ENCODE measurements at places on chromosomes 6 and 20. TPM values are rescaled to one million over a fixed set of nuclear protein-coding genes. Genes with fewer than 3 reads are reported as not detected.
A peak's percentile ranks its signal among the peaks of the same experiment; 100 is the strongest.

DNA sequence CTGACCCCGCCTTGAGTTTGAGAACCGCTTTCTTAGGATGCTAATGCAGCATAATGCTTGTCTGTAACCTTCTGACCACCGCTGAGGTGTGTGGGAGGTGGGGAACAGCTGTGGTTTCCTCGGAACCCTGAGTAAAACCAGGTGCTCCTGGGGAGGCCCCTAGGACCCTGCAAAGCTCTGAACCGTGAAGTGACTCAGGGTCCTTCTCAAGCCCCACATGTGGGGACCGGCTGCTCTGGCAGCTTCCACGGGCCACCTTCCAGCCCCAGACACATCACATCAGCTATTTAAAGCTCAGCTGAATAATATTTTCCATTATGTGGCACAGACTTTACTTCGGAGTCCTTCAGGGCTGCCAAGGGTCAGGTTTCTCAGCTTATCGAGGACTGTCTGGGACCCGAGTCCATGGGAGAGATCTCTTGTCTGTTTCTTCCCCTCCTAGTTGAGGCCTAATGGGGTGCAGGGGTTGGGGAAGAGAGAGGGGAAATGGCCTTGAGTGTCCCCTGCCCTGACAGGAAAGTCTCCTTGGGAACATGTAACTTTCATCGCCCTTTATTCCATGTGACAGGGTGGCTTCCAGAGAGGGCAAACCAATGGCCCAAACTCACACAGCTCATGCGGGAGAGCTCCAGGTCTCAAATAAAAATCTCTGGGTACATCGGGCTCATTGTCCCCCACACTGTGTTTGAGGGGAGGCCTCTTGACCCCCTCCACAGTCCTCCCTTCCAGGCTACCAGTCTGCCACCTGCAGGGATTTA, 186.1 kb upstream of the SLC24A3 start:
- H3K4me3 ChIP-seq, result no peak overlapping the region
- DNase-seq, result no peak
- H3K27me3 ChIP-seq, result no peaks in the 10 kb centered on the region
- H3K4me1 ChIP-seq, result no peaks in the 10 kb centered on the region

DNA sequence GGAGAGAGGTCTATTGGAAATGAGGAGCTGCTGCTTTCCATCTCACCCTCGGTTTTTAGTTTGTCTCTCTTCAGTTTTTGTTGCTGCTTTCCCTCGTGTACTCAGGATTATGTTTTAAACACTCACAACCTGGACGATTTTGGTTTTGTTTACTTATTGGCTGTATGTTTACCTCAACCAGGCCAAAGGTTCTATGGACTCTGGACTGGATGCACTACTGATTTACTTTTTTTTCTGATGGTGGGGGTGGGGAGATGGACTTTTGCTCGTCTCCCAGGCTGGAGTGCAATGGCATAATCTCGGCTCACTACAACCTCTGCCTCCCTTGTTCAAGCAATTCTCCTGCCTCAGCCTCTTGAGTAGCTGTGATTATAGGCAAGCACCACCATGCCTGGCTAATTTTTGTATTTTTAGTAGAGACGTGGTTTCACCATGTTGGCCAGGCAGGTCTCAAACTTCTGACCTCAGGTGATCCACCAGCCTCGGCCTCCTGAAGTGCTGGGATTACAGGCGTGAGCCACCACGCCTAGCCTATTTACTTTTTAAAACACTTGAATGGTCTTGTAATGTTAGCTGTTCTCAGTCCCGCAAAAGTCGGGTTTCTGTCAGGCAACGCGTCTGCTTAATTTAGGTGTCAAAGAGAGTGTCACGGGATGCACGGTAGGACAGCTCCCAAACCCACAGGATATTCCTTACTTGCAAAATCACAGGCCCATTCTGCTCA, 148.2 kb upstream of the RIPOR2 start:
- no peaks in the 10 kb centered on the region for H3K4me1 ChIP-seq
- H3K4me3 ChIP-seq, result no peak overlapping the region
- H3K27me3 ChIP-seq, result no peaks in the 10 kb centered on the region
- DNase-seq, result no peak
- H3K27ac ChIP-seq, result no peak overlapping the region
- peaks cover 8% of the 10 kb centered on the region for H3K36me3 ChIP-seq

DNA sequence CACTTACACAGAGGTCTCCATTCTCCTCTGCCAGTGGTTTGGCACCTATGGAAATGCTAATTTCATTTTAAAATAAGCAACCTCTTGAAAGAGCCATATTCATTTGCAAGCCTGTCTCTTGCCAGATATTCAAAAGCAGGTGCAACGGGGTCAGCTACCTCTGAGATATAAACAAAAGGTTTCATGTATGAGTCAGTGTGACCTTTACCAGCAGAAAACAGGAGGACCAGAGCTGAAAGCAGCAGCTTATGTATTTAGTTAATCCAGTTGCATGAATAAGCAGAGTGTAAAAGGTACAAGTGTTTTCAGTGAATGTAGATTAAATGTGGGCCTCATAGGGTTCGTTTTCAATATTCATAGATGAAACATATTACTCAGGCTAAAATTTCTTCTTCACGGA, 56.0 kb downstream of the TENT5A start:
- H3K4me3 ChIP-seq, result no peak overlapping the region
- DNase-seq, result no peak
- no peaks in the 10 kb centered on the region for H3K27me3 ChIP-seq

DNA sequence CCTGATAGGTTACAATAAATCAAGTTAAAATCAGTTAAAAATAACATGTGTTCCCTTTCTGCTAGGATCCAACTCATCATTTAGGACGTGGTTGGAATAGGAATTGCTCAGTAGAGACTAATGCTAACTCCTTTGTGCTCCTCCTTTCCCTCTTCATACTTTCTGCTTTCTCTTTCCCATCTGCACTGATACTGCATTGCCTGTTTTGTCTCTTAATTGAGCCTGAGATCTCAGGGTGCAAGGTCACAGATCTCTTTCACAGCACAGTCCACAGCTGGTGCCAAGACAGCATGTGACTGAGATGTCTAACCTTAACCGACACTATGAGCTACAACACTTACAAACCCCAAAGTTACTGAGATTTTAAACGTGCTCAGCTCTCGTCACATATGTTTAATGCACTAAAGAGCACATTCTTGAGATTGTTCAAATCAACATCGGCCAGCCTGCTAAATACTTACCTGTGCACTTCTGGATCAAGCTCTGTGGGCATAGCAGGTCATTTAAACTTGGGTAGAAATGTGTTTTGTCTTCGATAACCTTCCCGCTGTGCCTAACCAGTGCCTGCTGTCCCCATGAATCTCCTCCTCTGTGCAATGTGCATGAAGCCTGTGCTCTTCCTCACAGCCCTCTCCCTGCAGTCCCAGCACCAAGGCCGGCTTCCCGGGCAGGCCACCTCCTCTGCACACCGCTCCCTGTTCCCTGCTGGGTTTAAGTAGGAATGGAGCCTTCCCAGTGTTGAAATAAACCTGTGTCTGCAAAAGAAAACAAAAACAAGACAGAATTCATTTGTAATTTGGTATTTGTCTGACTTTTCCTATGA, 39.6 kb upstream of the AFDN start:
- H3K36me3 ChIP-seq, result no peaks in the 10 kb centered on the region
- H3K4me3 ChIP-seq, result no peak overlapping the region
- no peak for DNase-seq
- H3K27me3 ChIP-seq, result no peaks in the 10 kb centered on the region

DNA sequence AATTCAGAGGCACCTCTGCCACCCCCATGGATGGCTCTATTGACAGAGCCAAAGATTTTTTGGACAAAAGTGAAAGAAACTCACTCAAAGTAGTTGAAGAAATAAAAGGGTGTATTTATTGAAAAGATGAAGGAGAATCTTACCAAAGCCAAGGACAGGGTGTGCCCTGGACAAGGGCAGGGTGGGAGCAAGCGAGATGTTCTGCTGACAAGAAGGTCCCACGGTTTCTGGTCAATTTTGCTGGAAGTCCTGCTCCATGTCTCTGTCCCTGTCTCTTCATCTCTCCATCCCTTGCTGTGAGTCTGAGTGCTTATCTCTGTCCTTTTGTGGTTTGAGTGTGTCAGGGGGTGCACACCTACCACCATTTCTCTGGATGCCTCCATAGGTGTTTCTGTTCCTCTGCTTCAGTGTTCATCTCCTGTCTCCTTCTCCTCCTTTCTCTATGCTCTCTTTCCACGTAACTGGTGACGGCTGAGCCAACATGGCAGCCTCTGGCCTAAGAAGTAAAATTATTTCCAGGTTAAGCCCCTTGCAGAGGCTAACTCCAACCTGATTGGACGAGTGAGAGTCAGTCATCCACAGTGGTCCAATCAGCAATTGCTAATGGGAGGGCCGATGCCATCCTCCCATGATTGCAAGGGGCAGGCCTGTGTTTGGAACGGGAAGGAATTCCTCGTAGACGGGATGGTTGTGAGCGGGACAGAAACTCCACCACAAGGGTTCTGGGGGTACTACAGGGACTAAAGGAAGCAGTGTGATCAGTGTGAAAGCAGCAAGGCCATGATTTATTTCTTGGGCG, 502.1 kb upstream of the CDH4 start:
- no peaks in the 10 kb centered on the region for H3K36me3 ChIP-seq
- no peaks in the 10 kb centered on the region for H3K27me3 ChIP-seq
- H3K27ac ChIP-seq, result no peak overlapping the region
- no peak overlapping the region for H3K4me3 ChIP-seq
- no peak for DNase-seq

DNA sequence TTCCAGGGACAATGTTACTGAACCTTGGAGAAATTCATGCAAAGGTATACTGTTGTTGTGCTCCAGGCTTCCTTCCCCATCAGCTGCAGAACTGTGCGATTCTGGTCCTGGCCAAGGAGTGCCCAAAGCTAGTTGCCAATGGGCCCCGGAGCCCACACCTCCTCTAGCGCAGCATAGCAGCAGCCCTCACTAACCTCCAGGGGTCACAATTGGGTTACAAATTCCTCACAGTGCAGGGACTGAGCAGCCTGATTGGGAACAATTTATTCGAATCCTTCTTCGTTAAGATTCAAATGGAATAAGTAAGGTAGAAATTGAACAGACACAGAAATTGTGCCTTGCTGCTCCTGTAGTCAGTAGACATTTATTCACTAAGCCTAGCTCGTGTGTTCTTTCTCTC, 284.9 kb downstream of the PRKN start:
- DNase-seq, result peak; percentile 5
- H3K27me3 ChIP-seq, result no peaks in the 10 kb centered on the region
- H3K4me1 ChIP-seq, result no peaks in the 10 kb centered on the region

- H3K4me3 ChIP-seq, result no peak overlapping the region
- H3K36me3 ChIP-seq, result no peaks in the 10 kb centered on the region
- H3K27ac ChIP-seq, result no peak overlapping the region
- peaks cover 6% of the 10 kb centered on the region for H3K4me1 ChIP-seq
- peak; percentile 72 for DNase-seq
- peaks cover 11% of the 10 kb centered on the region for H3K27me3 ChIP-seq
Measured at GRCh38 chr20:44747166-44748004, 1.7 kb downstream of the KCNK15 start.

GRCh38 chr20:427401-427800, 19.3 kb downstream of the RBCK1 start:
- no peaks in the 10 kb centered on the region for H3K27me3 ChIP-seq
- DNase-seq, result no peak
- no peak overlapping the region for H3K4me3 ChIP-seq
- H3K27ac ChIP-seq, result no peak overlapping the region
- no peaks in the 10 kb centered on the region for H3K4me1 ChIP-seq
- H3K36me3 ChIP-seq, result no peaks in the 10 kb centered on the region

- H3K4me3 ChIP-seq, result no peak overlapping the region
- no peaks in the 10 kb centered on the region for H3K27me3 ChIP-seq
- no peak for DNase-seq
- H3K36me3 ChIP-seq, result peaks cover 21% of the 10 kb centered on the region
- no peak overlapping the region for H3K27ac ChIP-seq
- H3K4me1 ChIP-seq, result peaks cover 11% of the 10 kb centered on the region
Measured at GRCh38 chr20:25510721-25511120, 74.6 kb downstream of the NINL start.

DNA sequence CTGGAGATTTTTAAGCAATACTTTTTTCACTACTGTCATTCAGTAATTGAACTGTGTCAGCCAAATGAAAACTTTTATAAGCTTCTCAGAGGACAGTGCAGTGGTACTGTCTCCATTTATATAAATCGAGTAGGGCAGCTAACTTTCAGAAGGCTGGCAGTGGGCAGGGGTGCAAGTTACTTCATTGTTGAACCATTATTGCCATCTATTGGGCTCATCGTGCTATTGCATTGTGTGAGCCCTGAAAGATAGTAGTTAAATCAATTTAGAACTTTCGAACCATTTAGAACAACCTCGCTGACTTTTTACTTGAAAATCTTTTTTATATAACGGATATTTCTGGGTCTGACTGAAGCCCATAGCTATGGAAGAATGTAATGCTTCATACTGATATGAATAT, 347.8 kb upstream of the PLCB4 start:
- no peak overlapping the region for H3K4me3 ChIP-seq

- no peak overlapping the region for H3K27ac ChIP-seq
- no peak for DNase-seq
- no peak overlapping the region for H3K4me3 ChIP-seq
- H3K36me3 ChIP-seq, result no peaks in the 10 kb centered on the region
Measured at GRCh38 chr6:22306741-22307466, 10.1 kb upstream of the PRL start.

GRCh38 chr6:98777762-98778161, 56.6 kb upstream of the POU3F2 start:
- H3K36me3 ChIP-seq, result no peaks in the 10 kb centered on the region
- no peak overlapping the region for H3K4me3 ChIP-seq
- no peaks in the 10 kb centered on the region for H3K4me1 ChIP-seq
- H3K27ac ChIP-seq, result no peak overlapping the region

GRCh38 chr6:25620391-25620790, 31.6 kb upstream of the SCGN start:
- no peak overlapping the region for H3K27ac ChIP-seq
- no peak for DNase-seq
- H3K36me3 ChIP-seq, result no peaks in the 10 kb centered on the region
- no peaks in the 10 kb centered on the region for H3K27me3 ChIP-seq

- no peaks in the 10 kb centered on the region for H3K36me3 ChIP-seq
- no peak overlapping the region for H3K4me3 ChIP-seq
- H3K27ac ChIP-seq, result no peak overlapping the region
- no peaks in the 10 kb centered on the region for H3K27me3 ChIP-seq
- DNase-seq, result no peak
Measured at GRCh38 chr6:164417537-164418261, 891.7 kb downstream of the C6orf118 start.

PTGIS gene
- 16.0 TPM for total RNA-seq

PNLDC1 gene
- total RNA-seq, result not detected

FAM83C gene
- not detected for total RNA-seq

TMEM217 gene
- 7.9 TPM for total RNA-seq

MYMX gene
- not detected for total RNA-seq

HCRTR2 gene
- not detected for total RNA-seq

GJA10 gene
- total RNA-seq, result not detected

TREML4 gene
- total RNA-seq, result not detected

CDSN gene
- total RNA-seq, result not detected

SLC22A1 gene
- 0.26 TPM for total RNA-seq
